ENCODE measurements at places on chromosomes 13 and 19. TPM values are rescaled to one million over a fixed set of nuclear protein-coding genes. Genes with fewer than 3 reads are reported as not detected.

- DNase-seq = no peak
- no peak overlapping the region for H3K4me3 ChIP-seq
Observed at GRCh38 chr13:94701313-94702180, 10.8 kb downstream of the SOX21 start.

DNA sequence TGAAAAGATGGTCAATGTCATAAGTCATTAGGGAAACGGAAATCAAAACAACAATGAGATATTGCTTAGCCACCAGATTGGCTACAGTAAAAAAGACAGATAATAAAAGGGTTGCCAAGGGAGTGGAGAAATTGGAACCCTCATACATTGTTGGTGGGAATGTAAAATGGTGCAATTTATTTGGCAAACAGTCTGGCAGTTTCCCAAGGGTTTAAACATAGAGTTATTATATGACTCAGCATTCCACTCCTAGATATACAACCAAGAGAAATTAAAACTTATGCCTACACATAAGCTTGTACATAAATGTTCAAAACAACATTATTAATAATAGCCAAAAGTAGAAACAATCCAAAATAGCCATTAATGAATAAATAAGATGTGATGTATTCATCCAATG is 9.9 kb upstream of the ZNF227 start:
- no peak overlapping the region for H3K4me3 ChIP-seq
- peaks cover 5% of the 10 kb centered on the region for H3K4me1 ChIP-seq
- no peaks in the 10 kb centered on the region for H3K36me3 ChIP-seq
- H3K27me3 ChIP-seq = peaks cover 7% of the 10 kb centered on the region
- no peak overlapping the region for H3K27ac ChIP-seq
- DNase-seq = no peak

DNA sequence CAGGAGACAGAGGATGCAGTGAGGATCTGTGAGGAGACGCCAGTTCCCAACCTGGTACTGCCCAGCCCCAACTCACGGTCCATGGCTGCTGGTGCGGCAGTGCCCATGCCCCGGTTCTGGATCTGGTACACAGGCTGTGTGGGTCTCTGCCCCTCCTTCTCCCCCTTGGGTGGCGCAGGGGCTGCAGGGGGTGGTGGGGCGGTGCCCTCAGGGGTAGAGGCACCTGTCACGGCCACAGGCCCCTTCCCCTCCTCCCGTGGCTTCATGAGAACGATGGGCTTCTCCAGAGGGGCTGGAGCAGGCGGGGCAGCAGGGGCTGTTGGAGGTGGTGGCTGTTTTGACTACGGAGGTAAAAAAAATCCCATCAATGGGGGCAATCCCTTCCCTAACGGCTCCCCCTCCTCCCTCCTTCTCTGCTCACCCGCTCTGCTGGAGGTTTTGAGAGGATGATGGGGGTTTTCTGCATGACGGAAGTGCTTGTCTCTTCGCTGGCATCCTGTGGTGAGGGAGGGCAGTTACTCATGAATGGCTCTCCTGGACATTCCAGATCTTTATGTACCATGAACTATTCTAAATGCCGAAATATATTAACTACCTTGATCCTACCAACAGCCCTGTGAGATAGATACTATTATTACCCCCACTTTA is 7.1 kb downstream of the SMG9 start:
- no peak overlapping the region for H3K4me3 ChIP-seq
- H3K36me3 ChIP-seq = peaks cover 67% of the 10 kb centered on the region
- H3K27me3 ChIP-seq = no peaks in the 10 kb centered on the region
- no peak for DNase-seq
- peaks cover 22% of the 10 kb centered on the region for H3K4me1 ChIP-seq

ETV2 gene
- not detected for total RNA-seq

GRCh38 chr13:101331731-101332130 is 84.6 kb downstream of the NALCN start:
- H3K27me3 ChIP-seq = no peaks in the 10 kb centered on the region
- no peak overlapping the region for H3K4me3 ChIP-seq

BCL3 gene
- total RNA-seq = 231 TPM

PSG3 gene
- total RNA-seq = 0.42 TPM

- DNase-seq = no peak
- no peak overlapping the region for H3K4me3 ChIP-seq
- H3K36me3 ChIP-seq = no peaks in the 10 kb centered on the region
- peaks cover 2% of the 10 kb centered on the region for H3K27me3 ChIP-seq
- no peaks in the 10 kb centered on the region for H3K4me1 ChIP-seq
Observed at GRCh38 chr13:113777311-113778260, 18.6 kb downstream of the TMEM255B start.

TOMM40 gene
- 26.4 TPM for total RNA-seq

ABHD13 gene
- total RNA-seq = 17.0 TPM

DNA sequence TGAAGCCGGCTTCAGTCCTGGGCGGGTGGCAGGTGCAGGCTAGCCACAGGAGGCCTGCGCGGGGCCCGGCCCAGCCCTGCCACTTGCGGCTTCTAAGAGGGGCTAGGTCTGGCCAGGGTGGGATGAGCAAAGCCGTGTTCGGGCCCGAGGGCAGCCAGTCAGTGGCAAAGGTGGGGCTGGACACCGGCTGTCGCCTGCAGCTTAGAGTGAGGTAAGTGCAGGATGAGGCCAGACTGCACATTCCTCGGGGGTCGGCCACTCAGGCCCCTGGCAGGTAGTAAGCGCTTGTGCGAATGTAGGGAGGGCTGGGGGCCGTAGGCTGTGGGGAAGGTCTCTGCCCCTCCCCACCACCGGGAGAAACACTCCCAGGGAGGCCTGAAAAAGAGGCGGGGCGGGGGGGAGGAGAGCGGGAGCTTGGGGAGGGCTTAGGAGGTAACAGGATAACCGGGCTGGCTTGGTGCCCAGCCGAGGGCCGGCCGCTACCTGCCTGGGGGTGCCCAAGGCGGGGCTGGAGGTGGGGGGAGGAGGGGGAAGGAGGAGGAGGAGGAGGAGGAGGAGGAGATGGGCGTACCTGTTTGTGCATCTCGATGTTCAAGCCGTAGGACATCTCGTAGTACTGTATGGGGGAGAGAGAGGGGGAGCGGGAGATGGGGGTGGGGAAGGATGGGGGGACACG is 6.4 kb downstream of the TLE5 start:
- no peaks in the 10 kb centered on the region for H3K27me3 ChIP-seq
- peaks cover 68% of the 10 kb centered on the region for H3K36me3 ChIP-seq
- H3K4me1 ChIP-seq = peaks cover 80% of the 10 kb centered on the region
- H3K4me3 ChIP-seq = no peak overlapping the region
- peak overlapping the region; percentile 33 for H3K27ac ChIP-seq

GRCh38 chr13:101455863-101456262 is 3.4 kb downstream of the ITGBL1 start:
- H3K4me3 ChIP-seq = no peak overlapping the region
- H3K27me3 ChIP-seq = no peaks in the 10 kb centered on the region
- no peak overlapping the region for H3K27ac ChIP-seq
- H3K4me1 ChIP-seq = peaks cover 9% of the 10 kb centered on the region
- no peak for DNase-seq

DNA sequence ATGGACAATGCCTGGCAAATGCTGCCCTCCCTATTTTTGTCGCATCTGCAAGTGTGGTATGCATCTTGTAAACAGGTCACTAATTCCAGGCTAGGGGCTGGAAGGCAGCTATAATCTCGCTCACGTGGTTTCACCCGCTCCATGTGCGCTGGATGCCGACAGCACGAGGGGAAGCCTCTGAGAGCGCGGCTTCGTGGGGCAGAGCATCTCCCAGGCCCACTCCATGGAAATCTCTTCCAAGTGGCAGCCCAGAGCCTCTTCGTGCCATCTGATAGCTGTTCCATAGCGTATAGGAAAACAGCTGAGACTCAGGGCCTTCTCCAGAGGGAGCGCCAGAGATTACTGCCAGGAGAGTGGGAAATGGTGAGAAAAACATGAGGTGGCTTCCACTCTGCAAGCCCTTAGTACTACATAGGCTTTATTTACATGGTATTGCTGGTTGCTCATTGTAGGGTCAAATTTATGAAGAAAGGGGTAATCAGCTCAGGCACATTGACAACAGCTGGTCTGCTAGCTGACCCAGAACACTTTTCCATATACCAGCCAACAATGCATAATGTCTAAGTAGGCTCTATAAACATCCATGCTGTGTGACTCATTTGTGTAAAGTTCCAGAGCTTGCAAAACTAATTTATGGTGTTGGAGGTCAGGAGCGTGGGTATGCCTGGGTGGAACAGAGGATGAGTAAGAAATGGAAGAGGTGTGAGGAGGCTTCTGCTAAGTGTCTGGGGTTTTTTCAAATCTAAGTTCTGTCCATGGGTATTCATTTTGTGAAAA is 165.2 kb downstream of the SHISA2 start:
- no peaks in the 10 kb centered on the region for H3K4me1 ChIP-seq
- no peak overlapping the region for H3K4me3 ChIP-seq
- DNase-seq = no peak
- H3K27ac ChIP-seq = no peak overlapping the region
- no peaks in the 10 kb centered on the region for H3K36me3 ChIP-seq

GRCh38 chr13:46992383-46992952 is 95.6 kb upstream of the HTR2A start:
- no peak for DNase-seq
- no peak overlapping the region for H3K4me3 ChIP-seq
- H3K27me3 ChIP-seq = no peaks in the 10 kb centered on the region
- H3K4me1 ChIP-seq = no peaks in the 10 kb centered on the region

DNA sequence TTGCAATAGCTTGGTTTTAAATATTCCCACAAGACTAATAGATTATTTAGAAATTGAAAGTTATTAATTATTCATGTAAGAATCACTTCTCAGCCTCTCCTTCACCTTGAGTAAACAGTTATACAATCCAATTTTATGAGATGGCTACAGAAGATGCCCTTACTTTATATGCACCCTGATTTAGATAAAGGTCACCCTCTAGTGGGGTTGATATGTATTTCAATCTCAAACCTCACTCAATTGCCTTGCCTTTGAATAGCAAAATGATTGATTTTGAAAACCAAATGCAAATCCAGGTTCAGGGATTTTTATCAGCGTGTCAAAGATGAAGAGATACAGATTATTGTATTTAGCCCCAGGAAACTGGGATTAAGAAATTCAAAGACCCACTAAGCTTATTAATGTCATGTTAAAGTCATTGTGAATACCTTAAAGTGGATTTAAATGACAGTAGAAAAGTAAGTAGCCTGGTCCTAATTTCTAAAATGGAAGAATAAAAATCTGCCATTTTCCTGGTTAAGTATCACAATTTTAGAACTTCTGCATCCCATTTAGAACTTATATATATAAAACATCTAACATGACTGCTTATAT is 305.1 kb downstream of the ITGBL1 start:
- H3K27ac ChIP-seq = no peak overlapping the region
- H3K27me3 ChIP-seq = no peaks in the 10 kb centered on the region
- DNase-seq = peak; percentile 32
- no peak overlapping the region for H3K4me3 ChIP-seq

DNA sequence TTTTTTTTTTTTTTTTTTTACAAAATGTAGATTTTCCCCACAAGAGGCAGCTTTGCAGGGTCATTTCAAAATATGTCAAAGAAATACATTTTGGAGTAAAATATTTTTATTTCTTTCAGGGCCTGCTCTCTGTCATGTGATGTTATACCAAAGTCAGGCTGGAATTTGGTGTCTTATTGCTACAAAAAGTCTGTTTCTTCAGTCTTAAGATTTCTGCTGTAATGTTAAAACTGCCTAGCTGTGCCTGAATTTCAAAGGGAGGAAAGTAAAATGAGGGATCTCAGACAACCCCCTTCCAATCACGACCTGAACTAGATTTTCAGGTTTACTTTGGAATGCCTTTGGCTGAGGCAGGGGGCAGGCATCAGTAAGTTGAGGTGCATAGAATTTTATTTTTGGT is 12.8 kb upstream of the GTF2F2 start:
- no peak for DNase-seq
- H3K27ac ChIP-seq = no peak overlapping the region
- H3K4me1 ChIP-seq = no peaks in the 10 kb centered on the region
- H3K36me3 ChIP-seq = no peaks in the 10 kb centered on the region
- H3K4me3 ChIP-seq = no peak overlapping the region
